ENCODE measurements at places on chromosomes 3 and 15.

GRCh38 chr15:57373251-57373881 lies 2.9 kb upstream of the CGNL1 start:
- no peak for DNase-seq

GRCh38 chr15:92273723-92274122 lies 120.0 kb upstream of the ST8SIA2 start:
- no peak for DNase-seq

DNA sequence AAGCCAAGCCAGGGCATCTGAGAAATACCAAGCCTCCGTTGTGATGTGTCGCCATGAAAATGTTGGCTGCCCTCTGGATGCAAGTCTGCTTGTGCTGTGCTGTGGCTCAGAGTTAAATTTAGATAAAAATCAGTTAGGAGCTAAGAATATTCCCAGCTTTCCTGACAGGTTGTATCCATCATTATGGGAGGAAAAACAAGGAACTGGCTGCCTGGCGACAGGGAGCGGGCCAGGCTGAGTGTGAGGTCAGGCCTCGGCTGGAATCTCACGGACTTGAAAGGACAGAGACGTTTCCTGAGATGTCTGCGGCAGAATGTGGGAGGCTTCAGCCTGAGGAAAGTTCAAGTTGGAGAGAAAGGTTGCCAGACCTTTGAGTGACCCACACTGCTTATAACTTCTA lies 213.8 kb downstream of the THSD4 start:
- no peak for DNase-seq

GRCh38 chr15:90982135-90982534 lies 12.2 kb downstream of the PRC1 start:
- DNase-seq = no peak

GRCh38 chr3:34140616-34141015 lies 342.2 kb downstream of the PDCD6IP start:
- no peak for DNase-seq

GRCh38 chr3:23330568-23330967 lies 127.4 kb downstream of the UBE2E2 start:
- DNase-seq = no peak

GRCh38 chr3:126208182-126208581 lies 27.8 kb upstream of the ALDH1L1 start:
- DNase-seq = no peak

- no peak for DNase-seq
Observed at GRCh38 chr15:101641894-101642293, 10.3 kb downstream of the TM2D3 start.

DNA sequence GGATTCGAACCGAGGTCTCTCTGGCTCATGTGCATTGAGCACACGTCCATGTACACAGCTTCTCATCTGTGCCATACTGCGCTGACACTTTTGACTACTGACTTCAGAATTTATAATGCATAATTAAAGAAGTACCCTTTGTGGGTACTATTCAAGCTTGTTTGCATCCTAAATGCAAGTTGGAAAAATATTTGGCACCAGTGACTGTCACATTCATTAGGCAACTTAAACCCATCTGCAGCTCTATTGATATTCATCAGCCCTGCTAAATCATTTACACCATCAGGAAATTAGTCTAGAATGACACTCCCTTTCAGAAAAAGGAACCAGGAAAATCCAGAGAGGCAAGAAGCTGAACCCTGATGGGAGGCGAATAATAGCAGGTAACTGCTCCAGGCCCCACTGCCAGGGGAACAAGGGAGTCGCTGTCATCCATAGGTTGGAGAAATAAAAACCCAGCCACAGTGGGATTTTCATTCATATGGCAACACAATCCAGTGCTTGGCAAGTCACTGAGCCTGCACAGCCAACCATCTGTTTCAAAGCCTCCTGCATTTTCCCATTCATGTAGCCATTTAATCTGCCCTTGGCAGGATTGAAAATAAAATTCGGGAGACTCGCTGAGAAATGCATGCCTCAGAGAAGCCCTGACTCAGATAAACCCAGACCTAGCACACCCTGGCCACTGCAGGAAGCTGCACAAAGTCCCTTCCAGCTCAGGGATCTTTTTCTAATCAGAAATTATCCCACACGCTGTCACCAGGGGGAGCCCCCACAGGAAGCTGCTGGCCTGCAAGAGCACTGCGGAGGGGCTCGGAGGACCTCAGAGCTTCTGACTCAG lies 103.0 kb upstream of the VEPH1 start:
- DNase-seq = peak; percentile 18

DNA sequence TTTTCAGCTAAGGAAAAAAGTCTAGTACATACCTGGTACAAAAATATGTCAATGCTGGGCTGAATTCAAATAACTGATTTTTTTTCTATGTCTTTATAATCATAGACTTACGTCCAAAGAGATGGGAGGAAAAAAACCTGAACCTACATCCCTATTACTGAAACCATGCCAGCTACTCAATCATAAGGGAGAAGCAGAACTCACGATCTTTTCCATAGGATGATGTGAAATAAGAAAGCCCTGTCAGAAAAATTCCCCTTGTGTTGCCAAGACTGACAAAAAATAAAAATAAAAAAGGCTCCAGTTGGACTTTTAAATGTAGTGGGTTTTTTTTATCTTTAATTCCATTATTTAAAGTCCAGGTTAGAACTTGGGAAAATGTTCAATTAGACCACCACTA lies 3.3 kb downstream of the MSL2 start:
- no peak for DNase-seq

DNA sequence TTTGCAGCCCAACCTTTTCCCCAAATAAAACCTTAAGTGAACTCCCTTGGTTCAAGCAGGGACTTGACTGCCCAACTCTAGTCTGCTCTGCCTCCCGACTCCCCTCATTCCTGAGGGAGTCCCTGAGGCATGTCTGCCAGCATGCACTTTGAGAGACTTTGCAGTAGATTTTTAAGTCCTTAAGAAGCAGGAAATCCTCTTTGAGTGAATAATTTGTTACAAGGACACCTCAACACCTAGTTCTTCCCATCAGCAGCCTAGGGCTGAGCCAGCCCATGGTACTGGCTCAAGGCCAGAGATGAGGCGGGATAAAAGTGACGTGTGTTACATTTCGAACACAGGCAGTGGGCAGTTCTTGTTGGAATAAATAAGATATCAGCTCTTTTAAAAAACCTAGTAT lies 204.3 kb upstream of the SLC2A2 start:
- no peak for DNase-seq

All from stimulated activated CD8-positive, alpha-beta memory T cell treated with anti-CD3 and anti-CD28 coated beads, Interleukin-4, amount 100 ng/mL, for 4 hours (primary cell).